ENCODE measurements at places on chromosomes 5 and 9.
A peak's percentile ranks its signal among the peaks of the same experiment; 100 is the strongest.

DNA sequence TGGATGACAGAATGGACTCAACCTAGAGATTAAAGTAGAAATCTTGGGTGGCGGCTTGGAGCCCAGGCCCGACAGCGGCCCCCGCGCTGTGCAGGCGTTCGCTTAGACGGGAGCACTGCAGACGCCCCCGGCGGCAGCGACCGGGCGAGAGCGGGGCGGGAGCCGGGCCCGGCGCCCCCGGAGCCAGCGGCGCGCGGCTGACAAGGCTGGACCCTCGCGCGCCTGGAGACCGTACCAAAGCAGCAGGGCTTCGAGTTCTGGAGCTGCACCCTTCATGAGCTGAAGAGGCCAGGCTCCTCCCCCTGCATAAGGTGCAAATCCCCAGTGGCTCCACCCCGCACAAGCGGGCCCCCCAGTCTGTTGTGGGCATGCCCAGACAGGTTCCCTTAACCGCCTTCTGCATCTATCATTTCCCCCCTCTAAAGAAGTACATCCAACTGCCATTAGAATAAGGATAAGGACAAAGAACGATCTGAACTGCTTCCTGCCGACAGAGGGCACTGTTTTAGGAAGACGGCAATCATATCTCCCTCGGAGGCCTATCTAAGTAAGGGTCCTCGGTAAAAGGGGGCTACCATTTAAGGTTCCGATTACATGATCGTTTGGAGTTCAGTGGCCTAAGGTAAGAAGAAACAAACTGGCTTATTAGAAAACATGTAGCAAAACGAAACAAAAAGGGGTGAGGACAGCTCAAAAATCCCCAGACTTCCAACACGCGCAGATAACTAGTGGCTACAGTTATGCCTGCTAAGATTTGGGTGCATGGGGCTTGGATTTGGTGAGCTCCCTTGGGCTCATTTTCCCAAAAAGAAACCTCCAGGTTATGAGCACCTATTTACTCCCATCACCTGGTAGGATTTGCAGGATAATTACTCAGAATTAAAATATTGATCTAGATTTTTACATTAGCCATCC, 66.3 kb downstream of the RGMB start:
- peak; percentile 25 for DNase-seq

GRCh38 chr5:90833753-90834152, 275.2 kb downstream of the ADGRV1 start:
- DNase-seq, result no peak

DNA sequence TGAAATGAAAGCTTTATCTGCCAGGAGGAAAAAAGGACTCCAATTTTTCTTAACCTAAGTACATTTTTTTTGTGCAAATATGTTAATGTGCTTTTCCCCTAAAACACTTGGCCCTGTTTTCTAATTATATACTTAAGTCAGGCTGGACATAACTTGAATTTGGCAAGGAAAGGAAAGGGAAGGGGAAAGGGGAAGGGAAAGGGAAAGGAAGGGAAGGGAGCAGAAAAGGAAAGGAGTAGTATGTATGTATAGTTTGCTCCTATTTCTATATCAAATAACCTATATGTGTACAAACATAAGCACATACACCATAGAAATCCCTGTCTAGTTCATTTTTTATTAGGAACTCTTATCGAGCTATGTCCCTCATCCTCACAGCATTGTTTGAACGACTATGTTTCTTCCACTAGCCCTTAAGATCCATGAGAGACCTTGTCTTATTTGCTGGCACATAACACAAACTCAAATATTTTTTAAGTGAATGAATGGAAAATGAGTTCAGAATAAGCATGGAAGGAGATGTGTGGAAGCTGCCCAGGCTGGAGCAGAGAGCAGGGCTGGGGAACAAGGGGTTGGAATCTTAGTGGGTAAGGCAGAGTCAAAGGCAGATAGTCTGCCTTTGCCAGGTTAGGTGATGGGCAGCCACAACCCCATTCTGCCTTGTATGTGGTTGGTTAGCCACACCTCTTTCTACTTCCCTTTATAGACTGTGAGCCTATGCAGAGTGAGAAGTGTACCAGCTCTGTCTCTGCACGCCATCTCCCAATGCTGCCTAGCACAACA, 70.0 kb downstream of the KLHL3 start:
- peak; percentile 64 for DNase-seq

DNA sequence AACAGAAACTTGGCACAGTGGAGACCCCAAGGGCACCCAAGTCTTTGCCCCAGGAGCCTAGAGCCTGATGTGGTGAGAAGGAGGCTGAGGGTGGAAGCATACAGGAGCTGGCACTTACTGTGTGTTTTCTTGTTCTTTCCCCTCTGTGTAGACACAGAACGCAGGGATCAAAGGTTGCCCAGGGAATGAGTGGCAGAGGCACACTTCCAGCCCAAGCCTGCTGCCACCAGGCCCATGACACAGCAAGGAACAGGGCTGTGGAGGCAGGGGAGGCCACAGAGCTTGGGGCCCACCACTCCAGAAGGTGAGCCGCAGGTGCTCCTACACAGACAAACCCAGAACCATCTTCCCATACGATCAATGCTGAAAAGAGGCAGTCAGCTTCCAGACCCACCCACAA, 73.9 kb upstream of the S1PR3 start:
- no peak for DNase-seq

DNA sequence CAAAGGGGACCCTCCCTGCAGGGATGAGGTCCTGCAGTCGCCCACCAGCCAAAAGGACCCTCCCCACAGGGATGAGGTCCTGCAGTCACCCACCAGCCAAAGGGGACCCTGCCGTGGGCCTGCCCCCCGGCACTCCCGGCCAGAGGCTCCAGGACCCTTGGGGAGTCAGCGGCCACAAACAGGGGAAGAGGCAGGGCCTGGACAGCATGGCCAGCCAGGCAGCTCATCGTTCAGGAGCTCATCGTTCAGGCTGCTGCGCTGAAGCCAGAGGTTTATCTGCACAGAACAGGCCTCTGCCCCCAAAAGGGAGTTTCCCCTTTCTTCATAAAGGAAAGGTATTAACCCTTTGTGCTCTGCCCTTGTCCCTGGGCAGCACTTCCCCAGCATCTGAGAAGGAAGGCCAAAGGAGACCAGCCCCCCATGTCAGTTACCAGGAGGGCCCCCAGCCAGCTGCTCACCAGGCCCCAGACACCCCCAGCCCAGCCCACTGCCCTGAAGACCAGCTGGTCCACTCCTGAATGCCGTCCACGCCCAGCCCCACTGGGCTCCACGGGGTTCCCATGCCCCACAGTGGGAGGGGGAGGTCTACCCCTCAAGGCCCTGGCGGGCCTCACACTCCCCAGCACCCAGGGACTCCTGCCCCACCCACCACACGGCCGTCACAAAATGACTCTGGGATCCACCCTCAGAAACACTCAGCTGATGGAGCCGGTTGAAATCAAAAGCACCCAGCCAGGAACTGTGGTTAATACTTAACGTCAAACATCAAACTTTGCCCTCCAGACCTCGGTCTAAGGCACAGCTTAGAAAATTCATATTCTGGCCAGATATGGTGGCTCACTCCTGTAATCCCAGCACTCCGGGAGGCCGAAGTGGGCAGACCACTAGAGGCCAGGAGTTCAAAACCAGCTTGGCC, 6.3 kb downstream of the SLC12A7 start:
- DNase-seq, result peak; percentile 96

DNA sequence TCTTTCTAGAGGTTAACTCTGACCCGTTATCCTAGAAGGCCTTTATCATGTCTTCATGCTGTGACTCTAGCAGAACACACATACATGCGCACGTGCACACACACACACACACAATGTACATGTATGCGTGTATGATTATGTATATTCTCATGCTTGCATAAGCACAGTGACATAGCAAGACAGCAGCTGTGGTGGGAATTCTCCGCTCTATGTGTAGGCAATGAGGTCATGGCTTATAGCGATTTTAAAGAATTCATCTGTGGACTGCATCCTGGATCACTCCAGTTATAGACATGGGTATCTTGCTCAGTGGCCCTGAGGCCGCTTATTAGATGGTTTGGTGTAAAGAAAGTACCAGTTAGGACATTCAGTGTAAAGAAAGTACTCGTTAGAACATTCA, 106.2 kb downstream of the FBXL7 start:
- DNase-seq, result no peak

GRCh38 chr5:151923866-151924476, 680 bp downstream of the GLRA1 start:
- no peak for DNase-seq

DNA sequence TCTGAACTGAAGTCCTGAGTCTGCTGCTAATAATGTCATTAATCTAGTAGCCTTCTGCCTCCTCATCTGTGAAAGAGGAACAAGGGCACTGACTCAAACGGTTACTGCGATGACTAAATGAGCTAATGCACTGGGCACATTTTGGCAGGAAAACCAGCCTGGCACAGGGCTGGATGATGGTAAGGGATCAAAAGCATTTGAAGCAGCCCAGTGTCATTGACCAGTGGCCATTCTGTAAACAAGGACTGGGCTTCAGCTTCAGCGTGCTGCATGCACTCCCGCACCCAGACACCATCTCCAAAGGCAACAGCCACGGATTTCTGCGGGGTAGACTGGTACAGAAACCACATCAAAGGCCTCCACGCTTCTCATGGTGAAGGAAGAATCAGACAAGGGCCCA, 8.0 kb downstream of the GCNT4 start:
- no peak for DNase-seq

- no peak for DNase-seq
These were observed 31.6 kb downstream of the IER5L start for GRCh38 chr9:129146441-129146941.

GRCh38 chr5:104513121-104513602, 950.6 kb upstream of the NUDT12 start:
- no peak for DNase-seq

Measured in hematopoietic multipotent progenitor cell treated with erythropoietin and hydrocortisone succinate and interleukin-3 and kit ligand, for 8 days (in vitro differentiated cells).